ENCODE measurements at places on chromosomes 16 and 17. TPM values are rescaled to one million over a fixed set of nuclear protein-coding genes. Genes with fewer than 3 reads are reported as not detected.

Gene C17orf50
- not detected for total RNA-seq

DNA sequence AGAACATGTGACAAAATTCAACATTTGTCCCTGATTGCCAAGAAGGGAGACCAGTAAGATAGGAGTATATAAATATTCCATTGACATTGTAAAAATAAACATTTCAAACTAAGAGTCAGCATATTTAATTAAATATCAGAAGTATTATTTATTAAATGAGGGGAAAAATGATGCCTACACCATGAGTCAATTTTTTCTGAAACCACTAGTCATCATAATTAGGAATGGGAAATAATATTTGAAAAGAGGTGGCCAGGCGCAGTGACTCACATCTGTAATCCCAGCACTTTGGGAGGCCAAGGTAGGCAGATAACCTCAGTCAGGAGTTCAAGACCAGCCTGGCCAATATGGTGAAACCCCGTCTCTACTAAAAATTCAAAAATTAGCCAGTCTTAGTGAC, 2.1 kb downstream of the CMTM1 start:
- no peak for DNase-seq

DNA sequence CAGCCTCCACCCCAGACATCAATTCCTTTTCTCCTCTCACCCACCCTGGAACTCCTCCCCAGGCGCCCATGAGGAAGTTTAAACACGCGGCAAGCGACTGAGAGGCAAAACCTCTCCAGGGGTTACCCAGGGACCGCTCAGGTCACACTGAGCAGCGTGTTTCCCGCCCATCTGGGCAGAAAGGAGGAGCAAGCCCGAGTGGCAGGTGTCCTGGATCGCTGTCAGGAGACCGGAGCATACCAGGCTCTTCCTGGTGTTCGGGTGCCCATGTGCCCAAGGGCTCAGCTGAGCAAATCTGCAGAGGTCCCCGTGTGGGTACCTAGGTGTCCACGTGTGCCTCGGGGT, 491 bp downstream of the SLC25A19 start:
- no peak for DNase-seq

- DNase-seq: no peak
Observed at GRCh38 chr16:51670527-51670926, 519.5 kb upstream of the SALL1 start.

Gene SPG7
- total RNA-seq: 68.6 TPM

GRCh38 chr16:87570938-87571867, 31.1 kb upstream of the JPH3 start:
- no peak for DNase-seq
